Nephron progenitor cell (in vitro differentiated cells): ENCODE measurements at places on chromosomes 4 and X.

DNA sequence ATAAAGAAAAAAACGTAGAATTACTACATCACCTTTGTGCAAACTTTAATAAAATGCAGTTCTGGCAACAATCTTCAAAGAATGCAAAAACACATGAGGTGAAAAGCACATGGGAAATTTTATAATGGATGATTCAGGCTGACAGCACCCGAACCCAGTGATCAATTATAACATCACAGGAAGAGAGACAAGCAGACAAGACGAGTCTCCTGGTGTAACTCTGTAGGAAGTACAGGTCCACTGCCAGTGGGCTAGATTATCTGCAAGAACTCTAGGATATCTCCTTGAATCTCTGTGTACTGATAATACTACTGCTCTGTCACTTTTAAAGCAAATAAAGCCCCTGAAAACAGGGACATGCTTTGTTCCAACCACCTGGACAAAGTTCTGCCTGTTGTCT is 58.9 kb upstream of the NXF3 start:
- no peak for DNase-seq

DNA sequence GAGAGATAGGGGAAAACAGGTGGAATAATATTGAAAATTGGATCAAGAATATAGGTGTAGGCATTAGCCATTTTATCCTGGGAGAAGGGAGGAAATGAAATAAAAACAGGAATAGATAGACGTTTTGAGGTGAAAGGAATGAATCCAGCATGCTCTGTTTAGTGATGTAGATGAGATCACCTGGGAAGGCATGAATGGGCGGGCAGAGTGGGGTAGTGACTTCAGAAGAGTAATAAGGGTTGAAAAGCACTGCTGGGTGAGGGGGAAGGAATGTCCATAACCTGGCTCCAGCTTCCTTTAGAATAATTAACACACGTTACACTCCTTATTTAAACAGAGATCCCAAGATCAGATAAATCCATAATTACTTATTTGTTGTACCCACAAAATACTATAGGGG is 191.1 kb upstream of the ANXA3 start:
- DNase-seq = no peak

- no peak for DNase-seq
These were observed 656.3 kb downstream of the RPA4 start for GRCh38 chrX:97539970-97540519.

GRCh38 chrX:121308276-121308805 is 260.9 kb downstream of the GLUD2 start:
- DNase-seq = peak; percentile 12

DNA sequence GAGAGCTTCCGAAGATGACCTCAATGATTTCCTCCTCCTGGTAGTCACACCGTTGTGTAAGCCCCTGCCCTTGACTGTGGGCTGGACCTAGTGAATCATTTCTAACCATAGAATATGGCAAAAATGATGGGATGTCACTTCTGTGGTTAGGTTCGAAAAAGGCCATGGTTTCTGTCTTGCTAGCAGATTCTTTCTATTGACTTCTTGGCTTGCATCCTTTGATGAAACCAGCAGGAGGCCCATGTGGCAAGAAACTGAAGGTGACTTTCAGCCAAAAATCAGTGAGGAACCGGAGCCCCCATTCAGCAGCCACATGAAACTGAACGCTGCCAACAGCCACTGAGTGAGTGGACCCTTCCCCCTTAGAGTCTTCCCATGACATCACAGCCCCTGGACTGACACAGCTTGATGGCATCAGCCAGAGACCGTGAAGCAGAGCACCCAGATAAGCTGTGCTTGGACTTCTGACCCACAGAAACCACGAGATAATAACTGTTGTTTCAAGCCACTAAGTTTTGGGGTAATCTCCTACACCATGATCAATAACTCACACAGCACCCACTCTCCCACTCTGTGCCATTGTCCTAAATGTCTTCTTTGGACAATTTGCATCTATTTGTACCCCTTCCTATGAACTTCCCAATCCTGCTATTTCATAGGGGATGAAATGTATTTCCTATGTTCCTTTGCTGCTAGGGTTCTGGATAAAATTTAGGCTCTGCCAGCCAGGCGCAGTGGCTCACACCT is 148.0 kb upstream of the STX18 start:
- no peak for DNase-seq

DNA sequence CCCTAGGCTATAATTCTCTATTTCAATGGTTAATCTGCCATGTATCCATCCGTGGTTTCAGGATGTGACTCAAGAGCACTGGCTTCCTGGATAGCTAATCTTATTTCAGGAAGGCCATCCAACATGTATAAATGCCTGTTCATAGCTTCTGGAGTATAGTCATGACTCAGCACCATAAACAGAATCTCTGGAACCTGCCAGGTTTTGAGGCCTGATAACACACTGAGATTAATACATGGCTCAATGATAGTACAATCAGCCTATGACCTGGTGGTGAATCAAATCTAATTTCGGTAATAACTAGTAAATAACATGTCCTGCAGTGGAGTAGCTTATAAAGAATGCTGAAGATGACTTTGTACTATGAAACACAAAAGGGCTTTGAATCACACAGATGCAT is 5.7 kb upstream of the IL13RA2 start:
- no peak for DNase-seq

DNA sequence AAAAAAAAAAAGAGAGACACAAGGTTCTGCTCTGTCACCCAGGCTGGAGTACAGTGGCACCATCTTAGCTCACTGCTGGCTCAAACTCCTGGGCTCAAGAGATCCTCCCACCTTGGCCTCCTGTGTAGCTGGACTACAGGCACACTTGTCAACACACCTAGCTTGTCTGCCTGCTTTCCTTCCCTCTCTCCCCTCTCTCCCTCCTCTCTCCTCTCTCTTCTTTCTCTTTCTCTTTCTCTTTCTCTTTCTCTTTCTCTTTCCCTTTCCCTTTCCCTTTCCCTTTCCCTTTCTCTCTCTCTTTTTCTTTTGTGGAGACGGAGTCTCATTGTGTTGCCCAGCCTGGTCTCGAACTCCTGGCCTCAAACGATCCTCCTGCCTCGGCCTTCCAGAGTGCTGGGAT is 132.1 kb downstream of the DIPK2B start:
- DNase-seq = no peak

DNA sequence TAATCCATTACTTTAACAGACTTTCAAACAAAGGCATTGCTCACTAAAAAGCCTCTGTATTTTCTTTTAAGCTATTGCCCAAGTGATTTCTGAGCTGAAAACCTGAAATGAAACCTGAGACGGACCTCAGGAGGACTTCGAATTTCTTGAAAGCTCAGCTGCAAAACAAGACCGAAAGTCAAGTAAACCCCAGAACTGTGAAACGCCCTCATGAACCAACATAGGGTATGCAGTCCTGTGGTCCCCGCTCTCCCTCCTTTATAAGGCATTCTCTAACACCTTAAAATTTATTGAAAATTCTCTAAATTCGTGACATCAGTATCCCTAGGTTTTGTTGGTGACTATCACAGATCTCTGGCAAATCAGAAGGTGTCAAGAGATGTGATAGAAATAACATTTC is 91.8 kb downstream of the SHISA3 start:
- DNase-seq = no peak

GRCh38 chr4:176002007-176002613 is 63.5 kb upstream of the WDR17 start:
- peak; percentile 74 for DNase-seq

DNA sequence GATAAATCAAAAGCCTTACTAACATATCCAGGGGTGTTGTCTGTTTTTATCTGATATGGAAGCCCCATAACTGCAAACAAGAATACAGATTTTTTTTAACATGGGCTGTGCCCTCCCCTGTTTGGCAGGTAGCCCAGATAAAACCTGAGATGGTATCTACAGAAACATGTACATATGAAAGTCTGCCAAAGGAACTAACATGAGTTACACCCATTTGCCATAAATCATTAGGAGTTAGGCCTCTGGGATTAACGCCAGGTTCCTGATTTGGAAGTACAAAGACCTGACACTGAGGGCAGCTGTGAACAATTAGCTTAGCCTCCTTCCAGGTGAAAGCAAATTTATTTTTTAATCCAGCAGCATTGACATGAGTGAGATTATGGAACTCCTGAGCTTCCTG is 264.3 kb downstream of the TECRL start:
- DNase-seq = no peak

DNA sequence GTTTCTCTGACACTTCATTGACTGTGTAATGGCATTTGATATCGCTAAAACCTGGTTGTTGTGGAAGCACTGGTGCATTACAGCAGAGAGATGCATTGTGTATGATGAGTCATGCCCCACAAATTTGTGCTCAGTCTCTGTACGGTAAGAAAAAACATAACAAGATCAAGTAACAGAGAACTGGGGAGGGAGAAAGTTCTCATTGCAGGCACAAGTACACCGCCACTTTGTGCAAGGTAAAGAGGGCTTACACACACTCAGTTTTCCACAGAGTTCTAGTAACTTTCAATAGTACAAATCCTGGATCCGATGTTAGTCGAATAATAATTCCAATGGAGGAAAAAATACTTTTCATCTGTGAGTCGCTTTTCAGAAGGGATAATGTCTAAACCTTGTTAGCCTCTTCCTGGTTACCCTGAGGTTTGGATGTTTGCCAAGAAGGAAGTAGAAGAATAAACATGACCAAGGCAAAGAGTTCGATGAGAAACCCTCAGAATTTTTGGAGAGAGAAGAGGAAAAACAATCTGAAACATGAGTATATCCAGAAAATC is 512.5 kb upstream of the SLIT2 start:
- peak; percentile 5 for DNase-seq

DNA sequence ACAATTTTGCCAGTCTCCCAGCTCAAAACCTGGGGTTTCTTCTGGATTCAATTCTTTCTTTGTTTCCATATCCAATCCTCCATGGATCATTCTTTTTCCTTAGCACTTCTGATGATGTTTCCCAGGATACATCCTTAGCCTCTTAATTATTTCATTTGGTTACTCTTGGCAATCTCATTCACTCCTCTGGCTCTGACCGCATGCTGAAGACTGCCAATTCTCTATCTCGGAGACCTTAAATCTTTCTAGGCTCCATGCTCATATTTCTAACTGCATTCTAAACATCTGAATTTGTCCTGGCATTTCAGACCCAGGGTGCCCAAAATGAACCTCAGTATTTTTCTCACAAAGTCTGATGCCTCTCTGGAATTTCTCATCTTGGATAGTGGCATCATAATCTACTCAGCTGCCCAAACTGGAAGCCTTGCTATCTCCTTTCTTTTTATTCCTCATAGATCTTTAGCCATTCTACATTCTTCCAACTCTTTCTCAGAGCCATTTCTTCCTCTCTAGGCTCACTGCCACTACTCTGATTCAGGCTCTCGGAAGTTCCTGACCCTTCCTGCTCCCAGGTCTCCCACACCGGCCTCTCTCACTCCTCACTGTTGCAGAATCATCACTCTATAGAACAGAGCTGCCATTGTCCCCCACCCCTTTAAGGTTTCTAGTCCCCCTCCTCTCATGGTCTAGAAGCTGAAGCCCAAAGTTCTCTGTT is 290.2 kb downstream of the CAMK2D start:
- no peak for DNase-seq

- DNase-seq = no peak
These were observed 91.5 kb upstream of the GALNT7 start for GRCh38 chr4:173076903-173077634.

GRCh38 chr4:24754571-24754970 is 40.8 kb upstream of the SOD3 start:
- DNase-seq = no peak
